Right atrium auricular region (tissue), 2 donors: ENCODE measurements at places on chromosomes 4 and X. TPM values are rescaled to one million over a fixed set of nuclear protein-coding genes. Genes with fewer than 3 reads are reported as not detected.

GRCh38 chr4:124591637-124592036 lies 120.9 kb downstream of the ANKRD50 start:
- no peak for DNase-seq

DNA sequence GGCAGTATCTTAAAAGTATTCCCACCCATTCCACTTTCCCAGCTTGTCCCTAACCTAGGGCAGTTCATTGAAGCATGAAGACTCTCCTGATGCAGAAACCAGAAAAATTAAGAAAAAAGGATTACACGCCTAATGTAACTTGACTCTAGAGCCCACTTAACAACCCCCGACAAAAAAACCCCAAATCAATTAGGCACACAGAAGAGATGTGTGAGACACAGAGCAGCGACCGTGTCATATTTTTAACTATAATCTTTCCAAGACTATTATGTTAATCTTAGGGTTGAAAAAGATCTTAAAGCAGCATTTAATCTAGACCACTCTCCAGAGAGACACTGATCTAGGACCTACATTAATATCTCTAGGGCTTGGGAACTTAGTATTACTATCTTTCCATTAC lies 1.3 kb downstream of the YTHDC1 start:
- no peak for DNase-seq

GRCh38 chrX:143633461-143634308 lies 2.2 kb downstream of the SLITRK4 start:
- DNase-seq = no peak

- DNase-seq = no peak
Measured at GRCh38 chr4:600850-601515, 24.4 kb upstream of the PDE6B start.

- DNase-seq = no peak
Measured at GRCh38 chr4:175562542-175562941, 249.5 kb downstream of the GPM6A start.

DNA sequence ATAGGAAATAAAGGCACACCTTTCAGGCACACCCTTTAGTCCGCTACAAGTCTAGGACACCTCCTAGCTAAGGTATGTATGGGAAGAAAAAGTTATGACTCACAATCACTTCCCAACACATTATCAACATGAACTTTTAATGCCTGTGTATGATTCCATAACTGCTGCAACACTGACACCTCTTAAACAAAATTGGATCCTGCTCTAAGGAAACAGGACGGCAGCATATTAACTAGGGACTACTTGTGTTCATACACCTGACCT lies 2.4 kb upstream of the PPP3CA start:
- DNase-seq = no peak

DNA sequence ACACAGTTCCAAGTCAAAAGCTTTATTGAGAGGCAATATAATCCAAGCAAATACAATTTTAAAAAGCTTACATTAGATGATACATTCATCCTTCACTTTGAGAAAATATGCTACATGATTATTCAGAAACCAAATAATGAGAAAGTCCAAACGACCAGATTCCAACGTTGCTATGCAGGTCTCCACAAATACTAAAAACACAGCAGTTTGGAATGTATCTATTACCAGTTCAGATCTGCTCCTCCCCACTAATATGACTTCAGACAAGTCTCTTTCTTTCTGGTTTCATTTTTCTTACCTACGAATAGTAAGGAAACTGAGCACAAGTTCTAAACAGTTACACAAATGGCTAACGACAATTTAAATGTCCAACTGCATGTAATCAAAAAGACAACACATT lies 9.5 kb downstream of the NAF1 start:
- DNase-seq = no peak

GRCh38 chrX:9614016-9614415 lies 149.2 kb downstream of the TBL1X start:
- no peak for DNase-seq

- DNase-seq = no peak
Measured at GRCh38 chr4:85867271-85867670, 392.3 kb downstream of the ARHGAP24 start.

GRCh38 chr4:15926486-15926885 lies 12.1 kb downstream of the FGFBP1 start:
- no peak for DNase-seq

GRCh38 chr4:127846061-127846460 lies 34.6 kb upstream of the PLK4 start:
- DNase-seq = no peak

DNA sequence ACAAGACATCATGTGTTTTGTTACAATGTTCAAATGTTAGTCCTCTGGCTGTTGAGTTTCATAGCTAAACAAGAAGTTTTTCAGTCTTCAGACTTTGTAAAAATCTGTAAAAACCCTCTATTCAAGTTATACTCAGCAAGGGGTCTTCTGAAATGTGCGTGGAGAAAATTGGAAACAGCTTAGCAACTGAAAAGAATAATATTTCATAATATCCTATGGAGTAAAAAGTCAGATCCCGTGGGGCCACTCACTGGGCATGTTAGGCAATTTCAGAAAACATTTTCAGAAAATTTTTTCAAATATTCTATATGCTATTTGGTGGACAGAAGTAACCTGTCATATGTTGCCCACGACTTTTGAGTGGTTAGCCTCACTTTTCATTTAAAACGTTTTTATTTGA lies 118.3 kb downstream of the CORIN start:
- DNase-seq = no peak

- DNase-seq = no peak
Measured at GRCh38 chr4:165991325-165992180, 118.5 kb downstream of the TLL1 start.

GRCh38 chr4:7812231-7812857 lies 127.3 kb downstream of the AFAP1 start:
- DNase-seq = no peak

GRCh38 chr4:73408181-73408867 lies 4.2 kb downstream of the ALB start:
- DNase-seq = no peak

- no peak for DNase-seq
Measured at GRCh38 chr4:185101354-185101890, 41.6 kb upstream of the SLC25A4 start.

GRCh38 chr4:22695917-22696316 lies 3.2 kb downstream of the GBA3 start:
- no peak for DNase-seq

- no peak for DNase-seq
Measured at GRCh38 chr4:70651864-70652506, 14.3 kb downstream of the JCHAIN start.

- DNase-seq = no peak
Measured at GRCh38 chr4:55503169-55503568, 43.5 kb downstream of the CLOCK start.

DNA sequence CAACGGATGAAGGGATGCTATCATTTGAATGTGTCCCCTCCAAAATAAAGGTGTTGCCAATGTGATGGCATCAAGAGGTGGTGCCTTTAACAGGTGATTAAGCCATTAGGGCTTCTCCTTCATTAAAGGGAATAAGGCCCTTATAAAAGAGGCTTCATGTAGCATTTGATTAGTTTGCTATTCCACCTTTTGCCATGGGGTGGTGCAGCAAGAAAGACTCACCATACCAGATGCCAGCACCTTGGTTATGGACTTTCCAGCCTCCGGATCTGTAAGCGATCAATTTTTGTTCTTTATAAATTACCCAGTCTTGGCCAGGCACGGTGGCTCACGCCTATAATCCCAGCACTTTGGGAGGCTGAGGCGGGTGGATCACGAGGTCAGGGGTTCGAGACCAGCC lies 7.9 kb upstream of the SLC25A43 start:
- DNase-seq = no peak

- DNase-seq = peak; percentile 74
Measured at GRCh38 chr4:242121-242848, 63.0 kb downstream of the ZNF732 start.

DNA sequence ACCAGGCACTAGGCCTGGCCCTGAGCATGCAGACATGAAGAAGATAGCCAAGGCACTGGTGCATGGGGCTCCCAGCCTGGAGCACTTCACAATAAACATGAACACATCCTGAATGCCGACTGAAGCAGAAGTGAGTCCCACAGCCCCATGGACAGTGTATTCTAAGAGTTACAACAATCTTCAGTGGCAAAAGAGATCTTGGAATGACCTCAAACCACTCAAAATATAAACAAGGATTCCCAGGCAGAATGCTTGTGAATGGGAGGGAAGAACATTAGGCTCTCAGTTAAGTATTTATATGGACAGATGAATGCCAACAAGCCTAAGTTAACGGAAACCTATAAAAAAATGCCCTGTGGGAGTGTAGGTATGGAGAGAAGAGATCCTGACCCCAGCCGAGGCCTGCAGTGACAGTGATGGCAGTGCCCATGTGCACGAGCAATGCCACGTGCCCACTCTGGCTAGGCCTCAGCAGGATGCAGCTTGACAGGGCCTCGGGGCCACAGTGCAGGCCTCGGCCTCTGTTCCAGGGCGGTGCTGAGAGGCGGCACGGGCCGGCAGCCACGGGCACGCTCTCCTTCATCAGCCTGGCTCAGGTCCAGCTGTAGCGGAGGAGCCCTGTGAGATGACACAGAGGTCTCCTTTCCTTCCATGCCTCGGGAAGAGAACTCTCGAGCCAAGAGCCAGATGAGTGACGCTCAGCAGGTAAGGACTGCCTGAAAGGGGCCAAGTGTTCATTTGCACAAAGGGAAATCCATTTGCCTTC lies 49.2 kb downstream of the IRF2 start:
- no peak for DNase-seq

GRCh38 chrX:8433109-8434062 lies 31.2 kb upstream of the VCX3B start:
- no peak for DNase-seq

DNA sequence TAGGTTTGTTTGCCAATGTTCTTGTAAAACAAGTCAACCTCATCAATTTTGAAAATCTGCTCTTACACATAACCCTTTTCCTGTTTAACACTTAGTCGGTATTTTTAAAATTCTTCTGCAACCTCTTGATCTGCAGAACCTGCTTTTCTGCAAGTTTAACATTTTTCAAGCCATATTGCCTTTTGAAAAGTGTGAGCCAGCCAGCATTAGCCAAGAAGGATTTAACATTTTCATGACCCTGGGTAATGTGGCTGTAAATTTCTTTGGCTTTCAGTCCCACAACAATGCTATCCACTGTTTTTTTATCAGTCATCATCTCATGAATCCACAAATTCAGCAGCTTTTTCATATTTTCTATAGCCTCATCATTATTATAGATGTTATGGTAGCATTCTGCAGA lies 956.5 kb downstream of the FAT4 start:
- no peak for DNase-seq

GRCh38 chr4:178174756-178175155 lies 732.5 kb upstream of the AGA start:
- DNase-seq = no peak

- DNase-seq = no peak
Measured at GRCh38 chrX:118736394-118737010, 9.1 kb downstream of the IL13RA1 start.

GRCh38 chrX:16187024-16187760 lies 19.9 kb downstream of the MAGEB17 start:
- no peak for DNase-seq

DNA sequence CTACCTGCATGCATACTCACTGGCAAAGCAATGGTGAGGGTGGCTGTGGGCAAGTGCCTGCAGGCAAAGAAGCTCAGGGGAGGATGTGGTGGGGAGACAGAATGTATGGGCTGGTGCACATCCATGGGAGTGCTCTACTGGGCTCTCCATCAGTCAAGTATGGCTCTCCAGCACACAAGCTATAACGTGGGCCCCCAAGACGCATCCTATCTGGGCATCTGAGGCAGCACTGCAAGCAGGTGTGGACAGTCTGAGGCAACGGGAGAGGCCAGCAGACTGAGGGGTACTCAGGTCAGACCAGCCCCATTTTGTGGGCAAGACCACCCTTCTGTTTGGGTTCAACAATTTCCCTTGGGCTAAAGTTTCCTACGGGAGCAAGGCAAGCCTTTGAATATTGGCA lies 1227.8 kb downstream of the FAM133A start:
- no peak for DNase-seq

Gene CDS1
- total RNA-seq = 0.30 TPM

Gene GAGE1
- not detected for total RNA-seq

Gene H2BW2
- total RNA-seq = not detected

Gene ALB
- 0.41 TPM for total RNA-seq

Gene GATA1
- 0.20 TPM for total RNA-seq

Gene UBA6
- total RNA-seq = 28.6 TPM

Gene CLIC2
- 13.0 TPM for total RNA-seq

Gene LIAS
- 6.9 TPM for total RNA-seq

Gene BEX1
- 49.2 TPM for total RNA-seq

Gene ERVMER34-1
- 2.6 TPM for total RNA-seq

Gene RHOXF2
- total RNA-seq = not detected

Gene USP17L29
- total RNA-seq = not detected

Gene FGF5
- total RNA-seq = not detected

Gene SLC7A11
- total RNA-seq = 1.5 TPM

Gene SMR3B
- not detected for total RNA-seq

Gene PPEF1
- 1.1 TPM for total RNA-seq

Gene FAM9B
- total RNA-seq = not detected

Gene DMRTC1B
- total RNA-seq = not detected

Gene SMIM43
- total RNA-seq = not detected

Gene MAGEA2
- total RNA-seq = not detected
